ENCODE measurements at places on chromosomes 7 and 10.

DNA sequence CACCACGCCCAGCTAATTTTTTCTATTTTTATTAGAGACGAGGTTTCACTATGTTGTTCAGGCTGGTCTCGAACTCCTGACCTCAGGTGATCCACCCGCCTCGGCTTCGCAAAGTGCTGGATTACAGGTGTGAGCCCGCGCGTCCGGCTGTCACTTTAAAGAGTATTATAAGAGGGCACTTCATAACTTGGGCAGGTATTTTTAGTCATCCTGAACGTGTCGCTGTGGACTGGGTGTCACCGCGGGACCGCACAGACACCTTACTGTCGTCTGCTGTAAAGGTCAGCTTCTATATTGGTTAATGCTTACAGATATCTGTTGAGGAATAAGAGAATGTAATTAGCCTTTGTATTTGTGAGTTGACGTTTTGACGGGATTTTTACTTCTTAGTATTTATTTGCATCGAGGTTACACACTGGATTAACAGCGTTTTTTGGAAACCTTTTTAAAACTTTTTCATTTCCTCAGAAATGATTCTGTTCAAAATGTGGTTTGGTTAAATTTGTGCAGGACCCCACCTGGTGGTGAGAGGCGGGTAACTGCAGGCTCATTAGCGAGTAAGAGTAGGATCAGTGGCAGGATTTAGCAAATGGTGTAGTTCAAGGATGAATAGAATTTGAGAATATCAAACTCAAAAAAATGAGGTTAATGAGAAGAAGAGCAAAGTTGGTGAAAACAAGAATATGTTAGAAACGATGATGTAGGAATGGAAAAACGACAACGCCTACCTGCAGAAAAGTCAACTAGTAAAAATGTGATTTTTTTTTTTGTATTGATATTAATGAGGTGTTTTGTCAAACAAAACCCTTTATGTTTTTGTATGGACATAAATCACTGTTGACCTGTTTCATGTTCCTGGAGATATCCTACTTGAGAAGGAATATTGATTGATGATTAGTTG is 3.2 kb downstream of the DNAJB6 start:
- DNase-seq = peak; percentile 80

GRCh38 chr7:107958764-107959526 is 44.0 kb downstream of the LAMB1 start:
- DNase-seq = no peak

- DNase-seq = no peak
Observed at GRCh38 chr10:60048091-60048501, 141.7 kb upstream of the CCDC6 start.

- DNase-seq = peak; percentile 47
Observed at GRCh38 chr7:148838905-148839304, 45.2 kb downstream of the EZH2 start.

GRCh38 chr7:52669031-52669430 is 366.4 kb upstream of the POM121L12 start:
- no peak for DNase-seq

DNA sequence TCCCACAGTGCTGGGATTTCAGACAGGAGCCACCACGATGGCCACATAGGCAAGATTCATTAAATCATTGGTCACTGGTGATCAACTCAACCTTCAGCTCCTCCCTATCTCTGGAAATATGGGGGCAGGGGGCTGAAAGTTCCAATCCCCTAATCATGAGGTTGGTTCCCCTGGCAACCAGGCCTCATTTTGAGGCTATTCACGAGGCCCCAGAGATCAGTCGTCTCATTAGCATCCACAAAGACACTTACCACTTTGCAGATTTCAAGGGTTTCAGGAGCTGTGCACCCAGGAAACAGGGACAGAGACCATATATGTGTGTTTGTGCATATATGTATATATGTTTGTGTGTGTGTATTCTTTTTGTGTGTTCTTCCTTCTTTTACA is 7.7 kb upstream of the GUSB start:
- DNase-seq = no peak

DNA sequence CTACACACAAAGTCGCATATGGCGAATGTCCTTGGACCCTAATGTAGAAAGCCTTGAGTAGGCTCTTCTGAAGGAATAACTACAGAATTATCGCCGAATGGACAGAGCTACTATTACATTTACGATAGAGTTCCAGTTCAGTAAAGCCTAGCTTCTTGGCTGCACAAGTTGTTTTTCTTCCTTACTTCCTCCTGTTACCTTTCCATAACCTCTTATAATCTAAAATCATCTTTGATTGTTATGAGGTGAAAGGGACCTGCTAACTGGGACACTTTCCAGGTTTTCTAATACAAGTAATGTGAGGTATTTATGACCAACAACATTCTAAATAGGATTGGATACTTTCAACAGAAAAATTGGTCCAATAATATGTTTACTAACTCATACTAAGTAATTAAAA is 31.2 kb downstream of the MACC1 start:
- DNase-seq = no peak

DNA sequence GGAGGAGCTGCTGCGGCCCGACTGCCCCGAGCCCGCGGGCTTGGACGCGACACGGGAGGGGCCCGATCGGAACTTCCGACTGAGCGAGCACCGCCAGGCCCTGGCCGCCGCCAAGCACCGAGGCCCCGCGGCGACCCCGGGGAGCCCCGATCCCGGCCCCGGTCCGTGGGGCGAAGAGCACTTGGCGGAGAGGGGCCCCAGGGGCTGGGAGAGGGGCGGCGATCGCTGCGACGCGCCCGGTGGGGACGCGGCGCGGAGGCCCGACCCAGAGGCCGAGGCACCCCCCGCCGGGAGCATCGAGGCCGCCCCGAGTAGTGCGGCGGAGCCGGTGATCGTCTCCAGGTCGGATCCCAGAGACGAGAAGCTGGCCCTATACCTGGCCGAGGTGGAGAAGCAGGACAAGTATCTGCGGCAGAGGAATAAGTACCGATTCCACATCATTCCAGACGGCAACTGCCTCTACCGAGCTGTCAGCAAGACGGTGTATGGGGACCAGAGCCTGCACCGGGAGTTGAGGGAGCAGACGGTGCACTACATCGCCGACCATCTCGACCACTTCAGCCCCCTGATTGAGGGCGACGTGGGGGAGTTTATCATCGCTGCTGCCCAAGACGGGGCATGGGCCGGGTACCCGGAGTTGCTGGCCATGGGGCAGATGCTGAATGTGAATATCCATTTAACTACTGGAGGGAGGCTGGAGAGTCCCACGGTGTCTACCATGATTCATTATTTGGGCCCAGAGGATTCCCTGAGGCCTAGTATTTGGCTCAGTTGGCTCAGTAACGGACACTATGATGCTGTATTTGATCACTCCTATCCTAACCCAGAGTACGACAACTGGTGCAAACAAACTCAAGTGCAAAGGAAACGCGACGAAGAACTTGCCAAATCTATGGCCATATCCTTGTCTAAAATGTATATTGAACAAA is 1.4 kb downstream of the OTUD1 start:
- peak; percentile 19 for DNase-seq

- DNase-seq = no peak
Observed at GRCh38 chr10:31656851-31657433, 271.7 kb downstream of the ARHGAP12 start.

DNA sequence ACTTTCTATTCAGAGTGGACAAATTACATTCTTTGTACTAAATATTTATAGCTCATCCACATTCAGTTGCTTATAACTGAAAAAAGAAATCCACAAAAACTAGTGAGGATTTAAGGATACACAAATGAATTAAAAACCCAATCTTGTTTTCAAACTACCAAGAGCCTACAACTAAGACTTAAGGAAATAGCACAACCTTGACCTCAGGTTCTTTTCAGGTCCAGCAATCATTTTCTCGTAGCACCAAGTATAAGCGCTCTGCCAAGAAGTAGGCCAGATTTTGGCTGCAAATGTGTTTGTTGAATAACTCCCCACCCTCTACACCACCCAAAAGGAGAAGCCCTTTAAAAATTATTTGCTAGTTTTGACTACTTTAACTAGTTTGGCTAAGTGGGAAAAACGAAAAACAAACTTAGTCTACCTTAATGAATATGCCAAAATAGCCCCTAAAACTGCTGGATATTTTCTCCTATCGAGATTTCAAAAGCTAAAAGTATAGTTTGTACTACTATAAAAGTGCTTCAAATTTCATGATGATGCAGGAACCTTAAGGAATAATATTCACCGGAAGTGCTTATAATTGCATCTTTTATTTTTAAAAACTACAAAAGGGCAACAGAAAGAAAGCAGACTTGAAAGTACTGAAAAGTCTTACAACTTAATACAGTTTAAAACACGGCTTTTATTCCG is 2.7 kb upstream of the KMT2E start:
- DNase-seq = peak; percentile 51

DNA sequence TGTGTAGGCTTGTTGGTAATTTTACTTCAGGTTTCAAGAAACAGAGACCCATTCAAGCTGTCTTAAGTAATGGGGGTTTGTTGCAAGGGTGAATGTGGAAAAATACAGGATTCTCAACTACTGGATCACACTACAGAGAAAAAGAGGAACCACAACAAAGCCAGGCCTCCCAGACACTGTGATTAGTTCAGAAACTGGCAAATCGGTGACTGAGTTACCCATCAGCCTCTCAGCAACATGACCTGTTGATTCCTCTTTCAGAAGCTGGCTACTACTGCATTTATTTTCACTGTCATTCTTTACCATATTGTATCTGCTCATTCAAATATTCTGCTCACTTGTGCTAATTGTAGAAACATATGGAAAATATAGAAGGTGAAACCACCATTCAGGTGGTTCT is 16.0 kb downstream of the CCDC71L start:
- no peak for DNase-seq
